ENCODE measurements at places on chromosomes 2 and 18. TPM values are rescaled to one million over a fixed set of nuclear protein-coding genes. Genes with fewer than 3 reads are reported as not detected.

DNA sequence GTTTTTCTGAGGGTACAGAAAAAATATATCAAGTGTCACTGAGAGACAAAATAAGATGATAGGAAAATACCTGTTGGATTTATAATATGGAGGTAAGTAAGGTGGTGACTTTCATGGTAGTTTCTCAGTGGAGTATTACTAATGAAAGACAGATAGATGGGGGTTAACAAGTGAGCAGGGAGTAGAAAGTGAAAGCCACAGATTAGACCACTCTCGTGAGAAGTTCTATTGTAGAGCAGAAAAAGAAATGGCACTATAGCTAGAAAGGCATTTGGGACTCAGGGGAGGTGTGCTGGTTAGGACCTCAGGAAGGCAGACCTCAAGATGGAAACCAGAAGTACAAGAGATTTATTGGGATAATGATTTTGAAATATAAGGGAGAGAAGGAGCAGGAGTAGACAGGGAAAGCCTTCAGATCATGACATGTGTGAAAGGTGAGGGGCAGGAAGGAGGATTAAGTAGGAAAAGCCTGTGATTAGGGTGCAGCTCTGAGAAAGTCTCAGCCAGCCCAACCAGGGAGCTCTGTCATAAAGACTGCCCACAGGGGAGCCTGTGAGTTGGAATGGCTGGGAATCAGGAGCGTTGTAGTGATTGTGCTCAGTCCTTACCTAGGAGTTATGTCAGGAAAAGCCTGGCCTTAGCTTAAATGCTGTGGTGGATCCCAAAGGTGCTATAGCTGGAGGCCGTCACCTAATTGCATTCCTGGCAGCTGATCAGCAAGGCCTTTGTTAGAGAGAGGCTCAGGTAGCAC, 198.1 kb downstream of the IKZF2 start:
- peak overlapping the region; percentile 59 for H3K4me3 ChIP-seq
- no peak for DNase-seq
- peaks cover 3% of the 10 kb centered on the region for H3K36me3 ChIP-seq
- H3K27me3 ChIP-seq: no peaks in the 10 kb centered on the region
- peak overlapping the region; percentile 2 for H3K27ac ChIP-seq

DNA sequence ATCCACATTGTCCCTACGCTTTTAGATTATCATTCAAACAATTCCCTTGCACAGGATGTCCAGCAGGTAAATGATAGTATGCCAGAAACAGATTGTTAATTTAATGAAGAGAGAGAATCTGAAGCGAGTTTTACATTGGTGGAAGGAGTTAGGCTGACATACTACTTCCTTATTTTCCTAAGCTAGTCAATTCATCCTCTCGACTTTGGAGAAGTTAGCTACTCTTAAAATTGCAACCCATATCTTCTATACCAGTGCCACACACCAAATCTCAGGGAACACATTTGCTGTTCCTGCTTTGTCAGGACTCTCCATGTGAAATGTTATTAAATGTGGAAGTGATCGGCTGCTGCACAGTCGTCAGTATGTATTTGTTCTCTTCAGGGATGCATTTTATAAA, 249.2 kb downstream of the NAPG start:
- H3K27ac ChIP-seq: no peak overlapping the region
- no peaks in the 10 kb centered on the region for H3K4me1 ChIP-seq
- no peaks in the 10 kb centered on the region for H3K27me3 ChIP-seq
- no peak overlapping the region for H3K4me3 ChIP-seq
- no peak for DNase-seq

- H3K27me3 ChIP-seq: no peaks in the 10 kb centered on the region
- H3K4me1 ChIP-seq: peaks cover 33% of the 10 kb centered on the region
- peak overlapping the region; percentile 50 for H3K27ac ChIP-seq
- no peak for DNase-seq
Observed at GRCh38 chr2:30288561-30288960, 57.2 kb downstream of the LBH start.

DNA sequence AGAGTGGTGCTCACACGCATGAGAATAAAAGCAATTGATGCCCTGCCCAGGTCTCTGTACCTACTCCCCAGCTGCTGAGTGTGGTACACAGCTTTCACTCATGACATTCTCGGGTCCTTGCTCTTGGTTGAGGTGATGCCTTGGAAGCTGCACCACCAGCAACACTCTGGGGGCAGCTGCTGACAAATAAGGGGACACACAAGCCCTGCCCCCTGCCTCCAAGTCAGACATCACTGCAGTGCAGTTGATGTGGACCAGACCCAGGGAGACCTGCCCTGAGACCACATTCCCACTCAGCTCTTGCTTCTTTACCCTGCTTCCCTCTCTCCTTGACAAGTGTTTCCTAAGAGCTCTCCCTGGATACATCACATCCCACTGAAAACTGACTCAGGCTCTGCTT, 225.6 kb downstream of the ZBTB7C start:
- no peaks in the 10 kb centered on the region for H3K36me3 ChIP-seq
- H3K27me3 ChIP-seq: peaks cover 8% of the 10 kb centered on the region
- no peak overlapping the region for H3K27ac ChIP-seq
- H3K4me1 ChIP-seq: no peaks in the 10 kb centered on the region
- no peak for DNase-seq

DNA sequence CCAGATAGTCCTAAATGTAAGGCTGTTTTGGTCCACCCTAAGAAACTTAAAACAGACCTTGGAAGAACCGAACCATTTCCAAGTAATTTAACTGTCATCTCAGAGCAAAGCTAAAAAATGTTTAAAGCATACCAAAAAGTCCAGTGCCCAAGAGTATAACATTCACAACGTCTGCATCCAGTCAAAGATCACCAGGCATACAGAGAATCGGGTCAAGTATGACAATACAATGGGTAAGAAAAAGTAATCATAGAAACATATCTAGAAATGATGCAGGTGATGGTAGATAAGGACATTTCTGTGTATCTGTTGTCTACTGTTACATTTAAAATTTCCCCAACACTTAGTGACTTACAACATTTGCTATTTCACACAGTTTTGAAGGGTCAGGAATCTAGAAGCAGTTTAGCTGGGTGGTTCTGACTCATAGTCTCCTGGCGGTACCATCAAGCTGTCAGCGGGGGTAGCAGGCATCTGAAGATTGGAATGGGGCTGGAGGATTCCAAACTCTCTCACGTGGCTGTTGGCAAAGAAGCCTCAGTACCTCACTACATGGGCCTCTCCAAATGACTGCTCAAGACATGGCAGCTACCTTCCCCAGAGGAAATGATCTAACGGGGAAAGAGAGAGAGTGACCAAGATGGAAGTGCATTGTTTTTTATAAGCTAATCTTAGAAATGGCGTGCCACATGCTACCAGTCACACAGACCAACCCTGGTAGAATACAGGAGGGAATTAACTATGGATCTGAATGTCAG, 36.6 kb upstream of the DYNC2LI1 start:
- no peak overlapping the region for H3K4me3 ChIP-seq
- H3K27me3 ChIP-seq: peaks cover 8% of the 10 kb centered on the region

DNA sequence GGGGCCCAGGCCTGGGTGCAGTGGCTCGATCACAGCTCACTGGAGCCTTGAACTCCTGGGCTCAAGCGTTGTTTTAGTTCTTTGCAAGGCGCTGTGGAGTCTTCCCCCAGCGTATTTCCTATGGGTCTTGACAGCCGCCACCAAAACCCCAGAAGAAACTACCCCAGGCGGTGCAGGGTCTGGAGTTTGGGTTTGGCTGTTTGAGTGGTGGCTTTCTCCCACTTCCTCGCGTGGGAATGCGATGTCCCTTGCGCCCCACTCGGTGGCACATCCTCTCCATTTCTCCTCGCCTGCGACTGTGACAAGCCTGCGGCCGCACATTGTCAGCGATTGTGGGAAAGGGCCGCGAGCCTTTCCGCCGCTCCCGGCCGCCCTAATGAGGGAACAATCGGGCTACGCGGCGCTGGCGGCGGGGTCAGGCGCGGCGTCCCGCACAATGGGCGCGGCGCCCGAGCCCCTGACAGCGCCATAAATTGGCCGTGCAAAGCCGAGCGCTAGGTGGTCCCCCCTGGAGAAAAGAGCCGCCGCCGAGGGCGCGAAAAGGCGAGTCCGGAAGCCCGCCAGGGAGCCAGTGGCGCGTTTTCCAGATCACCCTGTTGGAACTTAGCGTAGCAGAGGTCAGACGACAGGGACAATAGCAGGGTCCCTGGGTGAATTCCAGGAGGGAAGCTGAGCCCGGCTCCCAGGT, 194.9 kb upstream of the POU3F3 start:
- H3K4me1 ChIP-seq: peaks cover 14% of the 10 kb centered on the region
- H3K27me3 ChIP-seq: peaks cover 10% of the 10 kb centered on the region
- no peak for DNase-seq
- H3K4me3 ChIP-seq: peak overlapping the region; percentile 69

DNA sequence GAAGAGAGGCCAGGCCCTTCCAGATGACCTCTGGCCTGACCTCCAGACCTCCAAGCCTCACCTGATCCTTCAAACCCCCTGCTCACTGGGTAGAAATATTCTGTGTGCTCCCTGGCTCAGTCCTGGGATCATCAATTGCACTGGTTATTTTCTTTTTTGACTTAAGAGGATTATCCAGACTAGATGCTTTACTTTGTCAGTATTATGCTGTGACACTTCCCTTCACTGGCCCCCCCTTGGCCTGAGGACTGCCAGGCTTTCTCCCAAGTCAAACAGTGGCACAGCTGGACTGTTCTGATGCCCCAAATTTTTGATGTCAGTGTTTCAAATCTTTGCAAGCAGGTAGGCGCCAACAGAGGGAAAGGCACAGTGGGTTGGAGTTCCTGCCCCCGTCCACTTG, 156.3 kb upstream of the SKOR2 start:
- H3K4me3 ChIP-seq: no peak overlapping the region
- no peak for DNase-seq
- no peaks in the 10 kb centered on the region for H3K4me1 ChIP-seq
- H3K27me3 ChIP-seq: peaks cover 4% of the 10 kb centered on the region
- no peak overlapping the region for H3K27ac ChIP-seq

The GULP1 gene
- polyA plus RNA-seq: not detected

The MYO5B gene
- polyA plus RNA-seq: not detected

The FEV gene
- polyA plus RNA-seq: not detected
